ENCODE measurements at places on chromosomes 2 and 18.

GRCh38 chr18:8368512-8369217 is 240.6 kb upstream of the RAB12 start:
- DNase-seq: no peak

DNA sequence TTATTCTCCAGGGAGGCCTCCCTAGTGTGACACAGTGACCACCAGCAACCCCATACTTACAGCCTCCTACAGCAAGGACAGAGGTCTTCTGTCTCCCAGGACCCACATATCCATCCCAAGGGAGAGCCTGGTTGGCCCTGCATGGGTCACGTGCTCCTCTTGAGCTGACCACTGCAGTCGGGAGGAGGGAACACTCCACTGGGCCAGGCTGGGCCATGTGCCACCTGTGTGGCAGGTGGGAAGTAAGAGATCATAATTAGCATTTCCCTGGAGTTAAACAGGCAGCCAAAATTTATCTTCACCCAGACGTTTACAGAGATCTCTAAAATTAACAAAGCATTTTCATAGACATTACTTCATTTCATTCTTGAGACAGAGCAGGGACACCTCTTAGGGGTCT is 33.4 kb upstream of the MLPH start:
- no peak for DNase-seq

DNA sequence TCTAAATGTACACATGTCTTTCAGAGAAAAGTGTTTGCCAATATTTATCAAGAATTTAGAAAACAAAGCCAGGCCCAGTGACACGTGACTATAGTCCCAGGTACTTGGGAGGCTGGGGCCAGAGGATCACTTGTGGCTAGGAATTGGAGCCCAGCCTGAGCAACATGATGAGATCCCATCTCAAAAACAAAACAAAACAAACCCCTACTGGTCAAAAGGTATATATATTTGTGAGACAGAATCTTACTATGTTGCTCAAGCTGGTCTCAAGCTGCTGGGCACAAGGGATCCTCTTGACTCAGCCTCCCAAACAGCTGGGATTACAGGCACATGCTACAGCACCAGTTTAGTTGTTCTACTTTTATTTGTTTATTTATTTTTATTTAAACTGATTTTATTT is 79.2 kb downstream of the ZDBF2 start:
- DNase-seq: no peak

- no peak for DNase-seq
Measured at GRCh38 chr2:58035352-58035751, 11.3 kb upstream of the VRK2 start.

GRCh38 chr2:53793261-53793660 is 6.4 kb downstream of the ERLEC1 start:
- DNase-seq: no peak

- DNase-seq: no peak
Measured at GRCh38 chr2:215668378-215668775, 232.5 kb upstream of the FN1 start.

DNA sequence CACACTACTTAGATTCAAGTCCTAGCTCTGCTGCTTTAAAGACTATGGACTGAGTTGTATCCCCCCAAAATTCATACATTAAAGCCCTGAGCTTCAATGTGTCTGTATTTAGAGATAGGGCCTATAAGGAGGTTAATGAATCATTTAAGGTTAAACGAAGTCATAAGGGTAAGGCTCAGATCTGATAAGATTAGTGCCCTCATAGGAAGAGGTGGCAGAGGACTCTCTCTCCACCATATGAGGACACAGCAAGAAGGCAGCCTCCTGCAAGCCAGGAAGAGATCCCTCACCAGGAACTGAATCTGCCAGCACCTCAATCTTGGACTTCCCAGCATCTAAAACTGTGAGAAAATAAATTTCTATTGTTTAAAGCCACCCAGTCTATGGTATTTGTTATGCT is 3.1 kb upstream of the CYTIP start:
- no peak for DNase-seq

DNA sequence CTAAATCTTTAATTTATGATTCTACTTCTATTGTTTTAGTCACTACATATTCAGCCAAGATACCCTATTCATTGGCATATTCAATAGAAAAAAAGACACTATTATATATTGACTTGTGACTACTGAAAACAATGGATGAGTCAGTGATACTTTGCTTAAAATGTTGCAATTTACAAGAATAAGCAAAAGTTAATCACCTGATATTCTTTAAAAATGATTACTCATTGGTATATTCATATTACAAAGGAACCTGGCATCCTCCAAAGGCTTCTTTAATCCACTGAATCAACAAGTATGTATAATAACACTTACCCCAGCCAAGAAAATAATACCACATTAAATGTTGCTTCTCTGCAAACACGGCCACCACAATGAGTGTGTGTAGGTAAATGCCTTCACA is 87.8 kb downstream of the CALCRL start:
- no peak for DNase-seq

GRCh38 chr2:20351555-20352229 is 1.0 kb upstream of the PUM2 start:
- DNase-seq: no peak

GRCh38 chr2:46689993-46690392 is 210.6 kb downstream of the TMEM247 start:
- no peak for DNase-seq

DNA sequence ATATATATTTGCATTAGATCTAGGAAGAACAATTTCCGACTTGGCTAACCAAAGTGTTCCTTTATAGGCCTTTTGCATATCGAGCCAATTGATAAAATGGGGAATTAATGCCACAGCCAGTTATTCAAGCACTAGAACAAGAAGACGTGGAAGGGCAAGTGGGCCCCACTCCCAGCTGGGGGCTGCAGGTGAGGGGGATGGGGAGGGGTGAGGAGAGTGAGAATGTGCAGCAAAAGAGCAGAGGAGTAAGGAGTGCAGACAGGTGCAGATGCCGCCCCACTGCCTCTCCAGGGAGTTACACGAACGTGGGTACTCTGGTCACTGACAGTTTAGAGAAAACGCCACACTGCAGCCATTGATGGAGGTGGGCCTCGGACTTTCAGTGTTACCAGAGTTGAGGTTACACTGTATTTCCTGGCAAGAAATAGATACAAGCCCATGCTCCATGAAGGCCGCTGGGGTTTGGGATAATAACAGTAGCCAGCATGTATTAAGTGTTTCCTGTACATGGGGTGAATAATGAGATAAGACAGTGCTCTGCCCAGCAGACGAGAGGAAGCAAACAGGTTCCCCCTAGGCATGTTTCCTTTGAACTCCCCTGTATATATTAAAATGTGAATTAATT is 40.9 kb downstream of the GORASP2 start:
- no peak for DNase-seq

DNA sequence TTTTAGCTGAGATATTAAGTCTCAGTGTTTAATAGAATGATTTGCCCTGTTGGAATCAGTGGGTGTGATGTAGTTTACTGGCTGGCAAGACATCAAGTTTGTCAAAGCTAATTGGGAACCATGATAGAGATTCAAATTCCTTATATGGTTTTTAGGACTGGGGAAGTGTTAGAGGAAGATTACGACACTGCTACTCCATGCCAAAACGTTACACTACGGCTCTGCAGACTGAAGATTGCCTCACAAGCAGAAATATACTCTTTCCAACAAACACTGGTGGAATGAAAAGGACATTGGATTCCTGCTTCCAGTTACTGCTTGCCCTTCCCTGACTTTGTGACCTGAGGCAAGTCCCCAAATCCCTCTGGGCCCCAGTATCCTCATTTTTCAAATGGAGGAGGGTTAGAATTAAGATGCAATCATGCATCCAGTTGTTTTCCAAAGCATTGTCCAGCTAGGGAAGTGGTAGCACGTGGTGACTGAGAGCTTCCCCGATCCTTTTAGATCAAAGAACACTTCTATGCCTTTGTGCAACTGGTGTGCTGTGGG is 147.6 kb downstream of the CDC42EP3 start:
- no peak for DNase-seq

DNA sequence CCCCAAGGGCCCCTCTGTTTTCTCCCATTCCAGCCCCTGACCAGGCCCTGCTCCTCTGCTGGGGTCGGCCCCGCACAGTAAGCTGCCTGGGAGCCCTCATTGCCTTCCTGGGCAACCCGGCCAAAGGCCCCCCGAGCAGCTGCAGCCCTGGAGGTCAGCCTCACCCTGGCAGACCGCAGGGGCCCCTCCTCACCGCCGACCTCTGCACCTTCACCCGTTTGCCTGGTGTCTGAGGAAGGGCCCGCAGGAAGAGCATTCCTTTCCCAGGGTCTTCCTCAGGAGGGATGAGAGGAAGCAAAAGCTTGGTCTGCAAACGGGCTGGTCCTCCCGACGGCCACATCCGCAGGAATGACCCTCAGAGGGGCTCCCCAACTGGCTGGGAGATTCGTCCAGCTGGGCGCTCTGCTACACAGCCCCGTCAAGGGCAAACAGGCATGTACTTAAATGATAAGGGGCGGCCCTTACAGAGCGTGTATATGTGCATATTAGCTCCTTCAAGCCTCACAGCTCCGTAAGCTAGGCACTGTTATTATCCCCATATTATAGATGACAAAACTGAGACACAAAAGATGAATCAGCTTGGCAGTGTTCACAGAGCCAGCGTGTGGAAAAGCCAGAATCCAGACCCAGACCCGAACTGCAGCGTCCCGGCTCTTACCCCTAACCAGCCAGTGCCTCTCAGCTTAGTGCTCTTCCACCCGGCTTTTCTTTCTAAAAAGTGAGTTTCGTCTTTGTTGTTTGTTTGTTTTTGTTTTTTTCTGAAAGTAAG is 52.8 kb downstream of the SLC4A1AP start:
- DNase-seq: no peak

DNA sequence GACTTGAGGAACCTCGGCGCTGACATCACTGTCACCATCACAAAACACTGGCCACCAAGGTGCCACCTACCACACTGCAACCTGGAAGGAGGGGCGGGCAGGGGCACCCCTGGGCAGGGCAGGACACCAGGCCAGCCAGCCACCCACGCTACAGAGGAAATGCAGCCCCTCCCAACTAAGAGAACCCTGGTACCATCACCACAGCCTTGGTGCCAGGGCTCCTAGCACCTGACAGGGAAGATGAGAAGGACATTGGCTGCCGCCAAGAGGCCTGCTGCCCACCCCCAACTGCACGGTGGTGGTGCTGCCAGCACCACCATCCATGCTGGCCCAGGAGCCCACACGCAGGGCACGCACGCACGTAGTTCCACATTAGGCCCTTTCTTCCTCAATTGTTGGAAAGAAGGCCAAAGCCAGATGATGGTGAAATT is 88.7 kb downstream of the HDAC4 start:
- DNase-seq: no peak

DNA sequence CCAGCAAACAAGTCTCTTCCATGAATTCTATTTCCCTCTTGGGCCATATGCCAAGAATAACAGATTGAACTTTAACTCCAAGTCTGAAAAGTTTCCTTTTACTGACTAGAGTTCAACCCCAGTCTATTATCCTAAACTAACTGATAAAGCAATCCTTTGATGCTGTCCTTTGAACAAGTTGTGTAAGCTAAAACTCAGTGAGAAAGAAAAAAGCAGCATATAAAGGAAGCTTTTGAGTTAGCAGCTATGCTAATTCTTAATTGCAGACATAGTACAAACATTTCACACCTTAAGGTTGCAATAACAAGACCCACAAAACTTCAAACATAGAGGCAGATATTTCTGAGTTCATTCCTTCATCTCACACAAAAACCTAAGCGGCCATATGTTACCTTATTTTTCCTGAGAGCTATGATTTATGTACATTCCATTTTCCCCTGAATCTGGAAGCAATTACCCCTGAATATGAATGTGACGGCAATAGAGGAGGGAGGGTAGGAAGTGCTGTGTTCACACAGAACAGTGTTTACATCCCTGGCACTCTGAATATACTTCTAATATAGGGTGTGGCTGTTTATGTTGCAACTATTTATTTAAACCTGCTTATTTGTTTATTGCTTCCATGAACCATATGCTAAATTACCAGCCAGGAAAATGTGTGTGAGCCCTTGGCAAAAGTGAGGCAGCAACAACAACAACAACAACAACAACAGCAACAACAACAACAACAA is 180.6 kb downstream of the IRS1 start:
- DNase-seq: no peak

DNA sequence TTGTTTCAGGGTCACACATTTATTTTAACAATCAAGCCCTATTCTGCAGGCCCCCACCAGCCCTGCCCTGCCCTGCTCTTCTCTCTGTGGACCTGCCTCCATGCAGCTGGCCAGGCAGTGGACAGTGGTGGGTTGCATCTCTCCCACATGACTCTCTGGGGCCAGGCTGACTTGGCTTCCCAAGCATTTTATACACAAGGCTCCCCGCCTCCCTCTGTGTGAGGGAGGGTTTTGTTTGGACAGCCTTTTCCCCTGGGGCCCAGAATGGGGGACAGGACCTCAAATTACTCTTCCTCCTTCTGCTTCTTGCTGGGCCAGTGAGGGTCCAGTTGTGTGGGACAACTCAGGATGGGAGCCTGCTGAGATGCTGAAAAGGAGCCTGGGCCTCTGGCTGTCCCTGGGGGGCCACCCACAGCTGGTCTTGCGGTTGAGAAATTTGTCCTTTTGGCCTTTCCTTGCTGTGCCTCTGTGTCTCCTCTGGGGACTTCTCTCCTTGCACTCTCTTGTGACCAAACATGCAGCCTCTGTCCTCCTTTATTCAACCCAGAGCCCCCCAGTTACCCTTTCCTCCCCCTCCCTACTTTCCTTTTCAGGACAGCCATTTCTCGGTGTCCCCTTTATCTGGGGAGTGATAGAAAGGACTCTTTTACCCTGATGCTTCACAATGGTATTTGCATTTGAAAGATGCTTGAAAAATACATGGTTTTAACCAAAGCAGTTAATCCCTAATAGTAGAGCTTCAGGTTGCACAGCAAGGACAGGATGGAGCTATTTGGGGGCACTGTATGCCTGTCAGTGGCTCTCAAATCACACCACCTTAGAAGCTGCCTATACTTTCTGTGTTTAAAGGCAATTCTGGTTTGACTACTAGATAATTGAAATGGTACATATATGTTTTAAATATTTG is 151.1 kb downstream of the FHOD3 start:
- no peak for DNase-seq

DNA sequence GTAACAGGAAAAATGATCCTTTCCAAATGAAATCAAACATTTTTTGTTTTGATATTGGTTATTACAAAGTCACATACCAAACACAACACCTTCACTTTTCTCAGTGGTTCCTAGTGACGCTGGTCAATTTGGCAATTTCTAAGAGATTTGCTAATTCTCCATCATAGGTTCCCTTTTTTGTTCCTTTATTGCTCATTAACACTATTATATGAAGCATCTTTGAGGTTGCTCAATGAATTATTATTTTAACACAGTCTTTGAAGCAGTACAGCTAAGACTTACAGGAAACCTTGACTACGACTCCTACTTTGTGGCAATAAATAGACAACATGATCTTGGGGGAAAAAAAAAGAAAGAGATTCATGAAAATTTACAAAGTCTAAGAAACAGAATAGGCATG is 152.2 kb upstream of the VRK2 start:
- no peak for DNase-seq

Measured in activated CD8-positive, alpha-beta memory T cell treated with anti-CD3 and anti-CD28 coated beads for 1 hour (primary cell).